ENCODE measurements at places on chromosomes 1 and 21.

DNA sequence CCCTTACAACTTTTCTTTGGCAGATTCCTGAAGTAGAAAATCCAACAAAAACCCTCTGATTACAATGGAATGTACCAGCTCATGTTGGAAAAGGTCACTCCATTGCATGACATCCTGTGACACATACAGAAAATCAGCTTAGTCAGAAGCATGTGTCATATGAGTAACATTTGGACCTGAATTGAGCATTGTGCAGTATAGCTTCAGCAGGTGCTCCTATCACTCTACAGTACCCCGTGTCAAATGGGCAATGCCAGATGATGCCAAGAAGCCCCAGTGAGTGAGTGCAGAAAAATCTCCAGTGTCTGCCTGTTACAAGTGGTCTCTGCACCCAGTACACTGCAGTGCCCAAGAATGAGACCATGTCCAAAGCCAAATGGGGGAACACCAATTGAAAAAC lies 129.7 kb upstream of the RUNX1 start:
- no peak for DNase-seq

- no peak for DNase-seq
These were observed 32.3 kb upstream of the ID3 start for GRCh38 chr1:23591460-23592208.

DNA sequence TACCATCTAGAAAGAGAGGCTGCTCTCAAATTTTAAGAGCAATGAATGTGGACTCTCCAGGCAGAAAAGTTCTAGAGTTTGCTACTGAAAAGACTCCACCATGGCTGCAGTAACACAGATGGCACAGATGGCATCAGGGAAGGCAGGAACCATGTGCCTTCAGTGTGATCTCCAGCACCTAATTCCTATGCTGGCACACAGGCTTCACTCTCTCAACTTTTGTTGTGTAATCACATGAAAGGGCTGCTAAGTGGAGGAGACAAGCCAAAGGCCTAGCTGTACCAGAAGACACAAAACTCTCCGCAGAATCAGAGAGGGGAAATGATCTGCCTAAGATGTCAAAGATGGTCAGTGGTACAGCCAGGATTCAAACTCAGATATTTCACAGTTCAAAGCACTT lies 31.1 kb downstream of the ERI3 start:
- no peak for DNase-seq

GRCh38 chr1:219299420-219299819 lies 125.7 kb downstream of the LYPLAL1 start:
- no peak for DNase-seq

DNA sequence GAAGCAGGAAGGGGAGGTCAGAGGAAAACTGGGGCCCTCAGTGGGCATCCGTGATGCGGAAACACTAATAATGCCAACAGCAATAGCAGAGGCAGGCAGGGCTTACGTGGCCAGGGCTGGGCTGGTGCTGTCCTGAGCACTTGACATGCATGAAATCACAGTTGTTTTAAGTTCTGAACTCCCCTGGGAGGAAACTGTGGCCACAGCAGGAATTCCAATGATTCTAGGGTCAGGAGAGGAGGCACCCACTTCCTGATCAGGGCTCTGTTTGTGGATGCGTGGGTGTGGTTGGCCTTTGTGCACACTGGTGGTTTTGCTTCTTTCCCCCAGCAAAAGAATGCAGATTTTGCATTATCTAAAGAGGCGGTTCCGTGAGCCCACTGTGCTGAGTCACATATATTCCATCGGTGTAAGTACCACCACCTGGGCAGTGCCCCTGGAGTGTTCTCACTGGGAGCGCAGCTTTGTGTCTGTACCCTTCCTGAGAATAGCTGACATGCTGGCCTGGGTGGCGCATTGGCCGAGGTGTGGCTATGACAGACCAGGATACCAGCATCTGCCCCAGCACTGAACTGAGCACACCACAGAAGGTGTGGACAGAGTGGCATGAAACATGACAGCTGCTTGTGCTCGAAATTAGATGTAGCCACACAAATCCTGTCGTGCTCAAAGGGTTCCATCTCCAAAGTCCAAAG lies 71.0 kb downstream of the PDE9A start:
- DNase-seq, result no peak

GRCh38 chr1:73859227-73859626 lies 338.7 kb downstream of the LRRIQ3 start:
- no peak for DNase-seq

GRCh38 chr1:186498695-186499389 lies 37.9 kb upstream of the PDC start:
- DNase-seq, result no peak

GRCh38 chr1:244920911-244921761 lies 56.8 kb upstream of the HNRNPU start:
- no peak for DNase-seq

GRCh38 chr1:221994274-221994698 lies 252.4 kb upstream of the DUSP10 start:
- no peak for DNase-seq

- DNase-seq, result no peak
These were observed 144.0 kb downstream of the PGBD5 start for GRCh38 chr1:230282157-230282556.

DNA sequence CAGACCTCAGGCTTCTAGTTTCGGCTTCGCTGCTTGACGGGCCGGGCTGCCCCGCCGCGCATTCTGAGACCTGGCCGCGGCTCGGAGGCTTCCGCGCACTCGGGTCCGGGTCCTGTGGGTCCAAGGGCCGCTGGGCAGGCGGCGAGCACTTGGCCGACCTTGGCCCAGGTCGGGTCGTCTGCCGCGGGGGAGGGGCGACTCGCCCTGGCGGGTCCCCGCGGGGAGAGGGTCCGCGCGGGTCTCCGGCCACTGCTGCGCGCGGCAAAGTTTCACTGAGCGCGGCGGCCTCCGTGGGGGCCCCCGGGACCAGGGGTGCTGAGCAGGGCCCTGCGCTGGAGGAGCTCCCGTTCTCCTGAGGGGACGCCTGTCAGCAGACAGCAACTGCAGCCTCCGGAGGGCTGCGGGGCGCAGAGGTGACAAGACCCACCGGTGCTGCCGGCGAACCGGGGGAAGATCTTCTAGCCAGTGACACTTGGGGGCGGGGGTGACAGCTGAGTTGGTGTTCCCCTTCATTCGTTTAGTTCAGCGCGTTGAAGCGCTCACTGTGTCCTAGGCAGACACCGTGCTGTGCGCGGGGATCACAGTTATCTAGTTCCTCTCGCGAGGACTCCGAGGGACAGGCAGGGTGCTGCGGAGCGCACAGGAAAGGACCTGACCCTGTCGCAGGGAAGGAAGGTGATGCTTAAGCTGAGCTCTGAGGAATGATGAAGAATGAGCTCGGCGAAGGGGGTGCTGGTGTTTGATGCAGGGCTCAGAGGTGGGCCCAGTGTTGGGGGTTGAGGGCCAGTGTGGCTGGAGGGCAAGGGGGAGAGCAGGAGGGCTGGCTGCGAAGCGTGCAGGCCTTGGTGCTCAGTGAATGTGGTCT lies 725 bp downstream of the MTFR1L start:
- peak; percentile 71 for DNase-seq

DNA sequence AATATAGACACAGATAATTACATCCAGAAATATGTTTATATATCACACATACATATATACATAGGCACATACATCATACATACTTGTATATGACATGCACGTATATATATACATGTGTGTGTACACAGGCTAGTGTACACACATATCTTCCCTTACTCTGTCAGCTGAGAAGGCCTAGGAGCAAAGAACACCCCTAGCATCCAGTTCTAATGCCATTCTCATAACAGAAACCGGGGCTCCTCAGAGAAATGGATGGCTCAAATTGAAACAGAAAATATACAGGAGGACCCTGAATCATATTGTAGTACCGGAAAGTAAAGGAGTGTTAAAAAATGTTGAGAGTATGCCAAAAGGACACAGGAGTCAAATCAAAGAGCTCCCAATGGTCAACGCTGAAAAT lies 19.7 kb upstream of the HYI start:
- no peak for DNase-seq

GRCh38 chr1:226903819-226904716 lies 33.7 kb downstream of the PSEN2 start:
- no peak for DNase-seq

DNA sequence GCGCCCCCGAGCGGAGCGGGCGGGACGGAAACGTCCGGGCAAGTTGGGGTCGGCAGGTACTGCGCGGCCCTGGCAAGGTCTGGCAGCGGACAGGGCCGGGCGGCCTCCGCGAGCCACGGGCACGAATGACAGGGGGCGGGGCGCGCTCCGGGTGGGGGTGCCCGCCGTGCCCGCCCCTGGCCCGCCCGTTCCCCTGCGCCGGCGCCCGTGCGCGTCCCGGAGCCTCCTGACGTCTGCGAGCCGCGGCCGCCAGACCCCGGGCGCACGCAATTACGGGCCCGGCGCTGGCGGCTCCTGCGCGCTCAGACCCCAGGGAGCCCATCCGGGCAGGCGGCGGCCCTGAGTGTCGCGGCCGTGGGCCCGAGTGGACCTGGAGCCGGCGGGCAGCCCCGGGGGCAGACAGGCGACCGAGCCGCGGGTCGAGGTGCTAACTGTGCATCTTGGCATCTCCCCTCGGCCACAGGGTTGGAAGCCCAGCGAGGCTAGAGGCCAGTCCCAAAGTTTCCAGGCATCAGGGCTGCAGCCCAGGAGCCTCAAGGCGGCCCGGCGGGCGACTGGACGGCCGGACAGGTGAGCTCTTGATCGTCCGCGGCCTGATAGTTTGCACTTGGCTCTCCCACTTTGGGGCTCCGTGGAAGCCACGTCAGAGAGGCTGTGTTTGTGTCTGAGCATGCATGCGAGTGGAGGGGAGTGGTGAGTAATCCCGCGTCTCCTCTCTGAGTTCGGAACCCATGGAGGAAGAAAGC lies 918 bp downstream of the MIB2 start:
- DNase-seq, result no peak

DNA sequence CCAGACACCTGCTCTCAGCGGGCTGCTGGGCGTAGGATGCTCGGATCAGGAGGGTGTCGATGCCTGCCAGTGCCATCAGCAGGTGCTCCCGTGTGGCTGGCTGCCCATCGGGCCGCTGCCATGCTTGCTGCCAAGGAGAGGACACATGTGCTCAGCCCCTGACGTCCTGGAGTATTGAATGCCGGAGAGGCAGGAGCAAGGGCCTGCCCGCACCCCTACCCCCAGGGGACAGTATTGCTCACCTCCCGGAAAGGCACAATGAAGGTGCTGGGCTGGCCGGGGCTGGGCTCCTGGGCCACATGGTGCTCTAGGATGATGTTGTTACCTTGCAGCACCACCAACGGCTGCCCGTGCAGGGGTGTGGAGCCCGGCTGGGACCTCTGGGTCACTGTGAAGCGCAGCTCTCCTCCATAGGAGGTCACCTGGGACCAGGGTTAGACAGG lies 61.5 kb downstream of the HSPG2 start:
- no peak for DNase-seq

DNA sequence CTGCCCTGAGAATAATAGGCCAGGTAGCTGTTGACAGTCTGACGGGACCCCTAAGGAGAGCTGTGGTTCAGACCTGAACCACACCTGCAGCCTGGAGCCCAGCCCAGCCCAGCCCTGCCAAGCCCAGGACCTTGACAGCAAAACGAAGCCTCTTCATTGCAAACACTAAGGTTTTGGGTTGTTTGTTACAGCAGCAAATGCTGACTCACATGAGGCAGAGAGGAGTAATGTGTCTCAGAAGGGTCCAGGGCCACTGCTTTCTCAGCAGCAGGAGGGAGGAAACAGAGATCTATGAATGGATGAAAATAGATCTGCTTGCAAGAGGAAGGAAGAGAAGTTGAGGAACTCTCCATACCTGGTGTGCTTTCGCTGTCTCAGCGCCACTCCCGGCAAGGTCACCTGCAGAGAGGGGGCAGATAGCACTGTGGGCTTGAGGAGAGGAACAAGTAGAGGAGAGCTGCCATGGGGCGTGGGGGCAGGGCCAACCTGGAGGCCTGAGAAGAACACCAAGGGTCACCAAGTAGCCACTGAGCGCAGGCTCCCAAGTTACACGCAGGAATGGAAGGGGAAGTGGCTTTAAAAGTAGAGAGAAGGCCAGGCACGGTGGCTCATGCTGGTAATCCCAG lies 127.2 kb downstream of the ZNF281 start:
- no peak for DNase-seq

DNA sequence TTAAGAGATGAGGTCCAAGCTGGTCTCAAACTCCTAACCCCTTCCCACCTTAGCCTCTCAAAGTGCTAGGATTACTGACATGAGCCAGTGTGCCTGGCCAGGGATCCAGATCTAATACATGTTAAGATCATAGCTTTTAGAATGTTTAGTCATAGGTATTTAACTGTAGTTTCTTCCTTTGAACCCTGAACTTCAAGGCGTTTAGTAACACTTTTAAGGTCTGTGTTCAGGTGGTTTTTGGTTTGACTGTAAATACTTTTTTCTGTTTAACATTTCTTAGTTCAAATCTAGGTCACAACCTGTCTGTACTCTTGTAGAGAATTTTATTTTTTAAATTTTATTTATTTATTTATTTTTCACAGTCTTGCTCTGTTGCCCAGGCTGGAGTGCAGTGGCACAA lies 28.1 kb downstream of the RAP1A start:
- DNase-seq, result no peak

- DNase-seq, result no peak
These were observed 703.2 kb downstream of the MRPL39 start for GRCh38 chr21:24903994-24904635.

DNA sequence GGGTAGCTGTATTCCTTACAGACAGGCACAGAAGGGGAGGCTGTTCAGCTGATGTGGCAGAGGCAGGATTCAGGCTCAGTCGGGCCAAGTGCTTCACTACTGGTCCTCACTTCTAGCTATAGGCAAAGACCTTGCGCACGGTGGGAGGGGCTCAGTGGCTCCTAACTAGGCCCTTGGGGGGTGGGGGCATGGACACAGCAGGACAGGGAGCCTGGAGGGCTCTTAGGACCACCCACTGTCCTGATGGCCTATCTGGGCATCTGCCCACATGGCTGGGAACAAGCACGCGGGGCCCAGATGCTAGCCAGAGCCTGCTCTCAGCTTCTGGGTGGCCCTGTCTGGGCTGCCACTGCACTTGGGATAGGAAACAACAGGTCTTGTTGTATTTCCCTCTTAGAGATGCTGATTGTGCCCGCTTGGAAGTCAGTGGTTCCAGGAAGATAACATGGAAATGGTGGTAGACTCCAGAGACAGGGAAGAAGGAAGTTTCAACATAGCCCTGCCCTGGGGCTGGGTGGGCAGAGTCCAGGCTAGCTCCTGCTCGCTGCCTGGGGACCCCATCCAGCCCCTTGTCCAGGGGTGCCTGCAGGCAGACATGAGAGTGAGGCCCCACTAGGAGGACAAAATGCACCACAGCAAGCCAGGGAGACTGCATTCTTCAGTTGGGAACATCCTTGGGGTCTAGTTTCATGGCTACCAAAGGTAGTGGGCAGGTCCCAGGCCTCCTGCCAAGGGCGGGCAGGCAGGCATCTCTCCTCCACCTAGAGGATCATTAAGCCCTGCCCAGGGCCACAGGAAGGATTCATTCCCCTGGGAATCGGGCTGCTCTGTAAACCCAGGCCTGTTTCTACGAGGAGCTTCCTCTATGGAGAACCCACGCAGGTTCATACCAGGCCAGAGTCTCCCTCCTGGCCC lies 102.5 kb downstream of the BCAR3 start:
- DNase-seq, result no peak

DNA sequence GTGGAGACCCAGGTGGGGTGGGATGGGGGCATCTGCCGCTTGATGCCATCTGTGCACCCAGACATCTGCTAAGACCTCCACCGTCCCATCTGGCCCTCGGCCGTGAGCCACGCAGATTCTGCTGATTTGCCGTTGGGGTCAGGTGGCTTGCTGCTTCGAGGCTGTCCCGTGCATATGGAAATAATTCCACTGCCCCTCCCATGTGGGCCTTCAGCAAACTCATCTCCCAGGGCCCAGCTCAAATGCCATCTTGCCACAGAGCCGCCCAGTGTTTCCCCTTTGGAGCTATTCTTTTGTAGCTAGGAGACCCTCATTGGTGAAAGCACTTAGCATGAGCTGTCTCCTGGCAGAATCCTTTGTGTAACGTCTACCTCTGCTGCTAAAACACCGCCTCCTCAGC lies 99.8 kb downstream of the KAZN start:
- DNase-seq, result no peak
